CD4-positive, alpha-beta T cell treated with Interleukin-17A for 4 hours (primary cell): ENCODE measurements at places on chromosomes 5 and 9.

GRCh38 chr5:56317923-56318561 lies 84.9 kb upstream of the ANKRD55 start:
- DNase-seq = no peak

GRCh38 chr9:119788921-119789320 lies 419.7 kb upstream of the BRINP1 start:
- no peak for DNase-seq

- peak; percentile 70 for DNase-seq
These were observed 55.3 kb upstream of the IL17B start for GRCh38 chr5:149434162-149435014.

DNA sequence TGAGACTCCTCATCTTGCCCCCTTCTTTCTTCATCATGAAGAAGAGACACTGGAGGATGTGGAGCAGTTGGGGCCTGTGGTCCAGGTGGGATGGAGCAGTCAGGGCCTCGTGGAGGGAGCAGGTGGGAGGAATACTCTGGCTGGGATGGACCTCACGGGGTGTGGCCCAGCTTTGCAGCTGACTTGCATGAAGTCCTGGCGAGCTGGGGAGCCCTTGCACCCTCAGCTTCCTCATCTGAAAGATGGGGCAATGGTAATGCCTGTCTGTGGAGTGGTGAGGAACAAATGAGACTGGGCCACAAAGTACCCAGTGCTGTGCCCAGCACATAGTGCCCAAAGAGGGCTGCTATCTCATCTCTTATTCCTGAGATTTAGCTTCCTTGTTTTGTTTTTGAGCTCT lies 91.5 kb downstream of the DAB2IP start:
- DNase-seq = no peak

DNA sequence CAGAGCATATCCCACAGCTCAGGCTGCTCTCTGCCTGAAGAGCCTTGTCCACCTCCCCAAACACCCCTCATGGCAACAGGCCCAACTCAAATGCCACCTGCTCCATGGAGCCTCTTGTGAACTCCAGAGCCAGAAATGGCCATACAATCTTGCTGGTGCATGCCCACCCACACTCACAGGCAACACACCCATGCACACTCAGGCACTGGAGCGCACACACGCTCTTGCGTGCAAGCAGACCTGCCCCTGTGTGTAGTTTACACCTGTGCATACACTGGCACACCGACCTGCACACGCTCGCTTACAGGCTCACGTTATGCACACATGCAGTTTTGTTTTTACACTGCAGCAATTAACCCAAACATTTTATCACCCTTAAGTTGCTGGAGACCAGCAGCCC lies 40.0 kb downstream of the HRH2 start:
- no peak for DNase-seq

DNA sequence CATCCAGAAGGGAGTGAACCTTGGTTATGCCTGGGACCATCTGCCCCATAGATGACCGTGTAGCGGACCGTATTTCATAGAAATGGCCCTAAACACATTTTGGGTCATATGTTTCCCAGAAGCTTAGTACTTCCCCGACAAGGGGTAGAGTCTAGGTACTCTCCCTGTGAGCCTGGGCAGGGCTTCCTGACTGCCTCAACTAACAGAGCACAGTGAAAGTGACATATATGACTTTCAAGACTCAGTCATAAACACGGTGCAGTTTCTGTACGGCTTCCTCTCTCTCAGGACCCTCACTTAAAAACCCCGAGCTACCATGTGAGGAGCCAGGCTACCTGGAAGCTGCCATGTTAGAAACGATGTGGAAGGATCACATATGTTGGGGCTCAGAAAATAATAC lies 20.9 kb downstream of the C9orf57 start:
- no peak for DNase-seq

DNA sequence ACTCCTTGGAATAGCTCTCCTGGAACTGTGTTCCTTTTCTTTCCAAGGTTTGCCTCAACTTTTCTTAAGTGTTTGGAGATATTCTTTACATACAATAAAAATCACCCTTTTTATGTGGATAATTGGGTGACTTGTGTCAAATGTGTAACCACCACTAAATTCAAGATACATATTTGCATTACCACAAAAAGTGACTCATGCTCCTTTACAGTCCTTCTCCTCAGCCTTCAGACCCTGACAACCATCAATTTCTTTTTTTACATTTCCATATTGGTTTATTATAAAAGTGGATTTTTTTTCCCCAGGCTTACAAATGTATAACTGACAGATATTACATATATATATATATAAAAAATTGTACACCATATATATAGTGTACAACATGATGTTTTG lies 372.0 kb upstream of the KCNN2 start:
- no peak for DNase-seq

- DNase-seq = no peak
These were observed 18.2 kb upstream of the WDR38 start for GRCh38 chr9:124835026-124835557.

- DNase-seq = no peak
These were observed 3.5 kb downstream of the FOXB2 start for GRCh38 chr9:77022783-77023440.

DNA sequence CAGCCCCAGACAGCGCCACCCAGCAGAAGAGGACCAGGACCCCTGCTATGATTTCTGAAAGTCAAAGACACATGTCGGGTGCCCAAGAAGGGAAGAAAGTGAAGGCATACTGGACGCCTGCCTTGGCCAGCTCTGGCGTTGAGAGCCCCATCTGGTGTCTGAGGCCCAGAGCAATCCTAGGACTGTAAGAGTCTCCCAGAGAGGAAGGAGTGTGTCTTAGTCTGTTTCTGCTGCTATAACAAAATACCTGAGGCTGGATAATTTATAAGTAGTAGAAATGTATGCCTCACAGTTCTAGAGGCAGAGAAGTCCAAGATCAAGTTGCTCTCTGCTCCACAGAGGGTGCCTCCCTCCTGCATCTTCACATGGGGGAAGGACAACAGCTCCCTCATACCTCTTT lies 10.8 kb downstream of the RASGEF1C start:
- no peak for DNase-seq

DNA sequence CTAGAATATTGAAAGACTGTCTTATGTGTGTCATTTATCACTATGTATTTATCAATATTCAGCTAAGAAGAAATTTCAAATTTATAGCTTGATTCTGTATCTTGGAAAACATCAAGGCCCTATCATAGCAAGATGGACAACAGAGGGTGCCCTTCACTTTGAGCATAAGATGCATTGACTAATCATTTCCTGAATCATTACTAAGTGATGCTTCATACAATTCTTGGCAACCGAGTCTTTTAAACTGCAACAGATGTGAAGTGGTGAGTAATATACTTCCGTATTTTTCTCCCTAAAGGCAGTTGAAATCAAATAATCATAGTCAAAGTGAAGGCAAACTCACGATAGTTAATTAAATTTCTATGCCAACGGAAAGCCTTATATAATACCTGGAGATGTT lies 318.6 kb upstream of the RGMB start:
- DNase-seq = no peak

DNA sequence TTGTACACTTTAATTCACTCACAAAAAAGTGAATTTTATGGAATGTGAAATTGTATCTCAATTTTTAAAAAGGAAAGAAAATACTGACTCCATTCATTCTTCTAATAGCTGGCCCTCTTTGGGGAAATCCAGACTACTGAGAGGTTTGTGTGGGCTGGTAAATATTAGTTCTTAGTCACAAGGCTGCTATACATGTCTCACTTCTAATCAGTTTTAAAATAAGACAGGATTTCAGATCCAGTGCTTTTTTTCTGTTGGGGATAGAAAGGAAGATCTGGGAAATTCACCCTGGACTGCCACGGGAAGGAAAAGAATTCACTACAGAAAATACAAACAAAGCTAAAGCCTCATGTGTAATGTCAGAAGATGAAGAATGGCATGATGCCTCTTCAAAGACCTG lies 32.7 kb upstream of the ADAMTSL1 start:
- no peak for DNase-seq

GRCh38 chr5:111748304-111748763 lies 8.7 kb downstream of the NREP start:
- no peak for DNase-seq
